ENCODE measurements at places on chromosomes 4 and X. TPM values are rescaled to one million over a fixed set of nuclear protein-coding genes. Genes with fewer than 3 reads are reported as not detected.

The SMIM10L2A gene
- 28.0 TPM for total RNA-seq

The STATH gene
- total RNA-seq, result not detected

GRCh38 chr4:178941975-178942374 lies 1499.7 kb upstream of the AGA start:
- H3K27ac ChIP-seq, result no peak overlapping the region
- no peaks in the 10 kb centered on the region for H3K27me3 ChIP-seq
- no peaks in the 10 kb centered on the region for H3K36me3 ChIP-seq
- DNase-seq, result no peak
- H3K4me1 ChIP-seq, result no peaks in the 10 kb centered on the region
- no peak overlapping the region for H3K4me3 ChIP-seq

GRCh38 chr4:188316391-188316790 lies 177.2 kb downstream of the TRIML1 start:
- DNase-seq, result no peak
- H3K4me3 ChIP-seq, result no peak overlapping the region
- no peak overlapping the region for H3K27ac ChIP-seq

GRCh38 chr4:40340030-40340429 lies 4.9 kb downstream of the CHRNA9 start:
- H3K27ac ChIP-seq, result no peak overlapping the region
- H3K4me3 ChIP-seq, result no peak overlapping the region
- H3K27me3 ChIP-seq, result no peaks in the 10 kb centered on the region
- no peak for DNase-seq
- H3K36me3 ChIP-seq, result no peaks in the 10 kb centered on the region

Measured in testis (tissue), 5 donors.